Hematopoietic multipotent progenitor cell treated with erythropoietin and hydrocortisone succinate and interleukin-3 and kit ligand, for 15 days (in vitro differentiated cells): ENCODE measurements at places on chromosomes 11 and 22.

DNA sequence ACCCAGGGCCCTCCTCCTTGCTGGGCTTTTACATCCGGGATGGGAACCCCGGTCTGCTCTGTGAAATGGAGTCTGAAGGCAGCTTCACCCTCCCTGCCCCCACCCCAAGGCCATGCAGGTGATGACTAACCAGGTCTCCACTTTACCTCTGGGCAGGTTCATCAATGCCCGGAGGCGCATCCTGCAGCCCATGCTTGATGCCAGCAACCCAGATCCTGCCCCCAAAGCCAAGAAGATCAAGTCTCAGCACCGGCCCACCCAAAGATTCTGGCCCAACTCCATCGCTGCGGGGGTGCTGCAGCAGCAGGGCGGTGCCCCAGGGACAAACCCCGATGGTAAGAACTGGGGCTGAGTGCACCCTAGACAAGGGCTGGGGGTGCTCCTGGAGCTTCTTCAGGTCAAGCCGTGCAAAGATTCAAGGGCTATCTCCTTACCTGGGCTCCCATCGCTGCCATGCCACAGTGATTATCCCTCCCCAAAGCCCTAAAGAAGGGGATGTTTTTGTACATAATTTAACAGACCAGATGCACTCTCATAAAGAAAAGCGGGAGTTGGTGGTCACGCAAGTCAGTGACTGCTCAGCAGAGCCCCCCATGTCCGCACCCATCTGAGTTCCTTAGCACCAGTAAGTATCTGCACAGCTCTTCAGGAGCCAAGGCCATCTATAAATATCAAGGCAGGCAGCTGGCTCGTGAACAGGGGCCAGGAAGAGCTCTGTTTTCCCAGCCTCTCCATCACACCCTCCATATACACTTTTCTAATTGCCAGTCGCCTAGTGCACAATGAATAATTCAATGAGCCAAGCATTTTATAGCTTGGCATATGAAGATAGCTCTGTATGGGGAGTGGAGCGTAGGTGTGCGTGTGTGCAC, 66.0 kb downstream of the FEZ1 start:
- no peak for DNase-seq

- DNase-seq, result no peak
Observed at GRCh38 chr11:75490221-75491181, 35.2 kb downstream of the GDPD5 start.

DNA sequence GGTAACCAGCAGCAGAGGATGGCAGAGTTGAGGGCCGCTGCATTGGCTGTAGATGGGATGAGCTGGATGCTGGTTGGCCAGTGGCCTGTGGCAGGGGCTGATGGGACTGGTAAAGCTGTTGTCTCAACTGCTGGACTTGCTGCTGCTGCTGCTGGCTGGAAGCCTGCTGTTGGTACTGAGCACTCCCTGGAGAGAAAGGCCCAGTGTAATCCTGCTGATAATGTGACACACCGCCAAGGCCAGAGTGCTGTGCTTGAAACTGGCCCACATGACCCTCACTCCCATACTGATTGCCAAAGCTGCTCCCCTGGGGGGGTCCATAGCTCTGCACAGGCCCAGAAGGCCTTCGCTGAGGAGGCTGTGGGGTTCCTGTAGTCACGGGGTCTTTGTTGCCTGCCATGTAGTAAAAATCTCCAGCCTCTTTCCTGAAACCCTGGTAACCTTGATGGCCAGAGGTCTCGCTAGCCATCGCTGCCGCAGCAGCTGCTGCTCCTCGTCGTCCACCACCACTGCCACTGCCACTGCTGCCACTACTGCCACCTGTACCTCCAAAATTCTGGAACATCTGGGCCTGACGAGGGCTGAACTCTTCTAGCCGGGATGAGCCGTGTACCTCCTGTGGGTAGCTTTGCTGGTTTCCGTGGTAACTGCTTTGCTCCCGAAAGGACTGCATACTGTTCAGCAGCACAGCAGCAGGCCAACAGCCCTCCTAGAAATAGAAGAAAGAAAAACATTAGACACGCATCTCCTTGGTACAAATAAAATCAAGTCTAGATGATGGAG, 55.6 kb downstream of the TCF20 start:
- no peak for DNase-seq

- no peak for DNase-seq
Observed at GRCh38 chr11:19511066-19511412, 201.6 kb upstream of the NAV2 start.

DNA sequence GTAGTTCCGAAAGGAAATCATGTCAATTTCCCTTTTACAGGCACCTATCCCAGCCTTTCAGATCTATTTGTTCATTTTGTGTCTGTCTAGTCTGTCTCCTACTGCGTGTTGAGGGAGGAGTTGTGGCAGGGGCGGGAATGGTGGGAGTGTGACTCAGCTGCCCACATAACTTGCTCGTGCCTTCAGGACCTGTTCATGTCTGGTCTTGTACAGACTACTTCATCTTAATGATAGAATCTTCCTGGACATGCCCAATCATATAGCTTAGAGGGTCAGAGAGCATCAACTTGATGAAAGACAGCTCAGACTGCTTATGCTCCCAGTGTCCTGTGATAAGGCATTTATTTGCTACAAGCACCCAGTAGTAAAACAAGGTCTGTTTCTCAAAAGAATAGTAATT, 61.0 kb upstream of the BIRC3 start:
- no peak for DNase-seq

DNA sequence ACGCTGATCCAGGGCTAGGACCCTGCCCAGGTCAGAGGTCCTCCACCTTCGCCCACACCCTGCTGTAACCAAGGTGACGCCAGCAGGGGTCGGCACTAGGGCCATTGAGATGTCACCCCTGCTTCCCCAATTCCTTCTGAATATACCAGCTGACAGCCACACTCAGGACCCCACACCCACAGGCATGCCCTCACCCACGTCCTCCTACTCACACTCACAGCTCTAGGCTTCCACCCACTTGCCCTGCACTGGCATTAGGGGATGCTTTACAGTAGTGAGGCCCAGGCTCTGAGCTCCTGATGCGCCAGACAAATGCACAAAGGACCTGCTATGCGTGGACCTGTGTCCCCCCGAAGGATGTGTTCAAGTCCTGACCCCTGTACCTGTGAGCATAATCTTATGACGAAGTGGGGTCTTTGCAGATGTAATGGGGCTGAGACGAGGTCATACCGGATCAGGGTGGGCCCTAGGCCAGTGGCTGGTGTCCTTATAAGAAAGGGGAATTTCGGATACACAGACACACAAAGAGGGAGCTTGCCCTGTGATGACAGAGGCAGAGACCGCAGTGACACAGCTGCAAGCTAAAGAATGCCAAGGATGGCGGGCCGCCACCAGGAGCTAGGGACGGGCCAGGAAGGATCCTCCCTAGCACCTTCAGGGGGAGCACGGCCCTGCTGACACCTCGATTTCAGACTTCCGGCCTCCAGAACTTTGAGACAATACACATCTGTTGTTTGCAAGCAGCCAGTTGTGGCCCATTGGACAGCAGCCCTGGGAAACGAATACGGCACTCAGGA, 11.2 kb downstream of the WNT11 start:
- DNase-seq, result no peak
